ENCODE measurements at places on chromosomes 16 and 17. TPM values are rescaled to one million over a fixed set of nuclear protein-coding genes. Genes with fewer than 3 reads are reported as not detected.

Gene ADAMTS18
- total RNA-seq, result not detected

DNA sequence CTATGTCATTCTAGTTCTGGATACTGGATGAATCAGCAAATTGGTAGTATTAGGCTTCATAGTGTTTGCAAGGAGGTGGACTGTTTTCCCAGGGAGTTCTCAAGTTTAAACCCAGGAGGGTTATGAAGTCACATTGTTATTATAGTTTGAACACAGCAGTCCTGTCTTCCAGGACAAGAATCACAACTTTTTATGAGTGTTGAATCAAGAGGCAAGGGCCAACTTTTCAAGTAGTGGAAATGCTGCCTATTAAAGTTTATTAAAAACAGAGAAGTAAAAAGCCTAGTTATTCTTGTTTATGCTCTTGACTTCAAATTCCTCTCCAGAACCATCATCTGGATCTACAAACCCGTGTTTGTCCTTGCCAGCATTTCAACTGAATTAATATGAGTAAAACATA, 86.3 kb upstream of the GOT2 start:
- no peak for DNase-seq

DNA sequence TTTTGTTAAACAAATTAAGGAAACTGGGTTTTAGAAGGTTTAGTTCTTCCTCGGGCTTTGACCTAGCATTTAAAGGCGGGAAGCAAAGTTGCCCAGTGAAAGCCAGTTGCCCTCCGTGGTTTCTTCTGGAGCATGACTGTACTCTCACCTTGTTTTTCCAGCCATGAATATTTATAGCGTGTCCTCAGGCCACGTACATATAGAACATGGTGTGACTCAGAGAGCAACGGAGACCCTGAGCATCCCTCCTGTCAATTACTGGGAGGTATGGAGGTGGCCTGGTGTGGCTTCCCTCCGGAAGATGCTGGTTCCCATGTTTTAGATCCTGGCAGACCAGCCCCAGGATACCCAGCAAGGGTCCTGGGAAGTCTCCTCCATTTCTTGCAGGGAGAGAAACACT, 48.4 kb downstream of the AKAP1 start:
- DNase-seq, result no peak

Gene SMPD3
- not detected for total RNA-seq

DNA sequence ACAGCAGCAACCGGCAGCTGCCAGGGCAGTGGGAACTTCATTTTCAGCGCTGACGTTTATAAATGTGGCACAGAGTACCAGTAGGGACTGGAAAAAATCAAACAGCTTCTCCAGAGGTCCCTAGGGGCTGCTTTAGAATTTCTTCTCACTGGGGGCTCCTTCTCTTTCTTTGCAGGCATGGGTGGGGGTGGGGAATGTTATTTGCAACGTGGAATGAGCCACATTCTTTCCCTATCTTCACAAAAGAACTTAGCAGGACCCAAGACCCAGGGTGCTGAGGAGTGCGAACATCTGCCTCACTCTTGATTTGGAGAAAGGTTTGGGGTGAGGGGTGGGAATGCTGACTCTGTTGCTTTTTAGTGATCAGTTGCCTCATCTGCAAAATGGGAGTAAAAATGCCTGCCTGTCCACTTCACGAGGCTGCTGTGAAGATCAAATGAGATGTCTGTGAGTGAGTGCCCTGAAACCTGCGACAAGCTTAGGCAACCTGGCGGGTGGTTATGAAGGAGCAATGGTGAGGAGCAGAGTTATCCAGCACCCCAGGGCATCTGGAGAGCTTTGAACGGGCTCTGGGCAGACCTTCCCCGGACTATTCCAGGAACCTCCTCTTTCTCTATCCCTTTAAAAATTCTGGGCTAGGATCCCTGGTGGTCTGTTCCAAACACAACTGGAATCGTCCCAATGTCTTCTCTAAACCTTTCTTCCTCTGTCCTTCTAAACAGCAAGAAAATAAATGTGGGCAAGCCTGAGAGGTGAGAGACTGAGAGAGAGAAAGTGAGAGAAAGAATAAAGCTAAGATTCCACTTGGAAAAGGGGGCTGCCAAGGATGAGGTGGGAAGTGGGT, 10.7 kb upstream of the PIPOX start:
- no peak for DNase-seq

- DNase-seq, result no peak
Observed at GRCh38 chr16:6364846-6365245, 967.8 kb upstream of the RBFOX1 start.

DNA sequence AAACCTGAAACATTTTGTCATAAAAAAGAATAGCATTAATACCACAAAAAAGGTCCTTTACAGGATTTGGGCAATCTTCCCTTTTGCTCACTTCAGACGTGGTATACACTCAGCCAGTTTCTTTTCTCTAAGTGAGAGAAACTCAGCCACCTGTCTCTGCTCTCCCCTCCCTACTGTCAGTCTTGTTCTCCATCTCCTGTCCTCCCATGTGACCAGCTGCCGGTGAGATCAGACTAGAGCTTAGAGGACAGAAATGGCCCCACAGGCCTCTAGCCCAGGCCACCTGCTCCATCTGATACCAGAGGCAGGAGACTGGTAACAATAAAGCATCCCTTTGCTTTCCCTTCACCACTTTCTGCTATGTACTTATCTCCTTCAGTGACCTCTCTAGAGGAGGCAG, 34.9 kb downstream of the CMC2 start:
- DNase-seq, result no peak

Data from SJSA1 (cell line).